ENCODE measurements at places on chromosomes 16 and 17.

DNA sequence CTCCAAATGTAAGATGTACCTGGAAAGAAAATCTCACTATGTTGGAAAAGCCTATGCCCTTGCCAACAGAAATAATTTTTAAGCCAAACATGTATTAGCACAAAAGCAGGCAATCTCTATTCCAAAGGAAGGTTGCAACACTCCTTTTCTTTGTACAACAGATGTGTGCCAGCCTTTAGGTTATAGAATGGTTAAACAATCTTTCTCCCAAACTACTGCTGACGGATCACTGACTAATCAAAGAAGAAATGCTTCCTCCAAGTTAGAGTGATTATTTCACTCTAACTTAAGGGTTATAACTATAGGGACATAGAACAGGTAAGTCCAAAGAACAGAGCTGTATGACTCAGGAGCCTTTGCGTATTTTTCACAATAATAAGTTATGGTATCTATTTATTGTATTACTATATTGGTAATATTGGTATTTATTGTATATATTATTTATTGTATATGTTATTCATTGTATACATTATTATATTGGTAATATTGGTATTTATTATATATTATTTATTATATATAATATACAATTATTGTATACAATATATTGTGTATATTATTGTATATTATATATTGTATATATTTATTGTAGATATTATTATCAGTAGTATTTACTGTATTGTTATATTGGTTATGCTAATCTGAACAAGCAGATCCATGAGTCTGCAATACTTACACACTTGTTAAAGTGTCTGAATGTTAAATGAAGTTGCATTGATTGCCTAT lies 36.7 kb upstream of the ABCA5 start:
- no peak for DNase-seq

DNA sequence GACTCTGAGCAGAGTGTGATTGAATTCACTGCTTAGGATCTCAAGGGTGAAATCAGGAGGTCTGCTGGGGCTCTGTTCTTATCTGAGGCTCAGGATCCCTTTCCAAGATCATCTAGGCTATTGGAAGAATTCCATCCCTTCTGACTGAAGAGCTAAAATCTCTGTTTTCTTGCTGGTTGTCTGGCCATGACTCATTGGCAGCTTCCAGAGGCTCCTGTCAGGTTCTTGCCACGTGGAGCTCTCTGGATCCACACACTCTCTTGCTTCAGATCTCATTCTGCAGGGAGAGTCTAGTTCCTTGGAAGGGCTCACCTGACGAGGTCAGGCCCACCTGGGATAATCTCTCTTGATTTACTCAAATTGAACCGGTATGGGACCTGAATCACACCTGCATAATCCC lies 930.7 kb downstream of the CDH8 start:
- DNase-seq, result no peak

DNA sequence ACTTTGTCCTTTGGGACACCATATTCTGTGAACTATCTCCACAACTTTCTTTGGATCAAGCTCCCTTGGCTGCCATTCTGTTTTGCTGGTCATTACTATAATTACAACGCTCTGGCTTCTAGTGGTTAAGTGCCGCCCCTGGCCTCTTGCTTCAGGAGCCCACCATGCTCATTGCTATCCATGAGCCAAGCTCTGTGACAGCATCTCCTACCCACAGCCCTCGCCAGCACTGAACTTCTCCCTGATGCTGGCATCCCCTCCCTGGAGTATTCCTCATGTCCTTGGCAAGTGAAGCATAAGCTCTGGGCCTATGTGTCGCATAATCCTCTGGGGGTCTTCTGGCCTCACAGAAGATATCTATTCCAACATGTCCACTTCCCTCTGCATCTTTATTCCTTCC lies 60.6 kb upstream of the DHX40 start:
- no peak for DNase-seq

GRCh38 chr17:74641224-74641957 lies 17.9 kb upstream of the CD300E start:
- DNase-seq, result no peak

DNA sequence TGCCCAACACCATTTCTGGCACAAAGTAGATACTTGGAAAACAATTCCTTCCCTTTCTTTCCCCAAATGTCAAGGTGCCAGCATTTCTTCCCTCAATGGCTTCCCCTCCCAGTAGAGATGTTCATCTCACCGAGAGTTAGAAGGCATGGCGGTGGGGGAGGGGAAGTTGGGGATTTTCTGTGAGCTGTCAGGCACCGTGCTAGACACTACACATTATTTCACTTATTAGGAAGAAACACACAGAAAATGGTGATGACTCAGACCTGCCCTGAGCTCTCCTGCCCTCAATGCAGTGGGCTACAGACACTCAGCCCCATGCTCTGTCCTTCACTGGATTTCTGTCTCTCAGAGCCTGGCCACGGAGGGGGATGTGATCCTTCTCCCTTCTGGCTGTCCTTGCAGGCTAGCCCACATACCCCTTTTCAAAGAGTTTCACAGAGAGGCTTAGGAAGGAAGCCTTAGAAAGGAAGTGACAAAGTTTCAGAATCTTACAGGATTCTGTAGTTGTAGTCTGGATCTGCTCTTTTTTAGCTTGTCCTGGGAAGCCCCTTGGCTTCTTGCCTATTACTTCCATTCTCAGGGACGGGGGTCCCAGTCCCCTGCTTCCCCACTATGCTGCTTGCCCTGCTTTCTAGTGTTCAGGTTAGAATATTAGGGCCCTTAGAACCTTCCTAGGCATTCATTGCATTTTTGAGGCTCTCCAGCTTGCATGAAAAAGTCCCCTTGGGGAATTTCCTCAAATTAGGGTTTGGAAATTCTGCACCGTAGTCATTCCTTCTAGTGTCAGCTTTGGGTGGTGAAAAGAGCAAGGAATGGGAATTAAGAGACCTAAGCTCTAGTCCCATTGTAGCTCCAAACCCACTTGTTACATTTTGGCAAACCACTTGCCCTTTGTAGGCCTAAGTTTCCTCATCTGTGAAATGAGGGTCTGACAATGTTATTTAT lies 12.2 kb upstream of the CCL5 start:
- DNase-seq, result no peak

DNA sequence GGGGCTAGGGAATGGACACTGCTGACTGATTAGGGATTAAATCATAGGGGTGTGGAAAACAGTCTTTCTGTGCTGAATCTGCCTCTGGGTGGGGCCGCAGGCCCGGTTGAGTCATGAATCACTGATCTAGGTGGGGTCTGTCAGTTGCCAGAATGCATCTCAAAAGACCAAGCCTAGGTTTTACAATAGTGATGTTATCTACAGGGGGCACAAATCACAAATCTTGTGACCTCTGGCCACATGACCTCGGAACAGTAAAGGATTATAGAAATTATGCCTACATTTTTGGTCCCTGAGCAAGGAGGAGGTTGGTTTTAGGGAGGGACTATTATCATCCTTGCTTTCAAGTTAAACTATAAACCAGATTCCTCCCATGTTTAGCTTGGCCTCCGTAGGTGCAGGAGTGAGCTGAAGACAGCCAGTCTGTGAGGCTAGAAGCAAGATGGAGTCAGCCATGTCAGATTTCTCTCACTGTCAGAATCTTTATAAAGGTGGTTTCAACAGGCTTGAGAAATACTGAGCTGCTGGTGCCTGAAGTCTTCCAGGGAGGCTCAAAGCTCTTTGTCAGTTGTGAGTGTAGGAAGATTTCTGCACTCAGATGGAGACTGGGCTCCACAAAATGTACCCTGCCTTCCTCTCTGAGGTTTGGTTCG lies 12.9 kb downstream of the GNGT2 start:
- DNase-seq, result no peak

GRCh38 chr17:65559461-65559803 lies 2.0 kb downstream of the AXIN2 start:
- no peak for DNase-seq

DNA sequence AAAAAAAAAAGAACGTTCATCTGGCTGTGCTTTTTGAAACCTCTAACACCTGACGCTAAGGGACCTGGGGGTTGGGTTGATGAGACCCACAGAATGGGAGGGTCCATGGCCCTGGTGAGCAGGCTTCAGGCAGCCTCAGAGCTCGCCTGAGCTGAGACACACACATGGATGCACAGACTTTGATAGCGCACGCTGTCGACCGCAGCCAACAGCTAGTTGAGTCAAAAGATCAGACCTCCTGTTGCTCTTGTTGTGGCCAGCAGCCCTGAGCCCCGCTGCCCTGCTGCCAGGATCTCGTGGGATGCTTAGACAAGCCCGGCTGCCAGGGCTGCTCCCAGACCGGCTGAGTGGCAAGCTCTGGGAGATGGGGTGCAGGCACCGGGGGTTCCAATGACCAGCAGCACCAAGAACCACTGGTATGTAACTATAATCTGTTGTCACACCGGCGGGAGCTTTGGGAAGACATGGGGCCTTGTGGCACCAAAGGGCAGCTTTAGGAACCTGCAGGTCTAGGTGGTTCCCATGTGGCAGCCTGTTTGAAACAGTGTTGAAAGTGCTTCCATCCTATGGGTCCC lies 20.0 kb upstream of the MEAK7 start:
- DNase-seq, result no peak

DNA sequence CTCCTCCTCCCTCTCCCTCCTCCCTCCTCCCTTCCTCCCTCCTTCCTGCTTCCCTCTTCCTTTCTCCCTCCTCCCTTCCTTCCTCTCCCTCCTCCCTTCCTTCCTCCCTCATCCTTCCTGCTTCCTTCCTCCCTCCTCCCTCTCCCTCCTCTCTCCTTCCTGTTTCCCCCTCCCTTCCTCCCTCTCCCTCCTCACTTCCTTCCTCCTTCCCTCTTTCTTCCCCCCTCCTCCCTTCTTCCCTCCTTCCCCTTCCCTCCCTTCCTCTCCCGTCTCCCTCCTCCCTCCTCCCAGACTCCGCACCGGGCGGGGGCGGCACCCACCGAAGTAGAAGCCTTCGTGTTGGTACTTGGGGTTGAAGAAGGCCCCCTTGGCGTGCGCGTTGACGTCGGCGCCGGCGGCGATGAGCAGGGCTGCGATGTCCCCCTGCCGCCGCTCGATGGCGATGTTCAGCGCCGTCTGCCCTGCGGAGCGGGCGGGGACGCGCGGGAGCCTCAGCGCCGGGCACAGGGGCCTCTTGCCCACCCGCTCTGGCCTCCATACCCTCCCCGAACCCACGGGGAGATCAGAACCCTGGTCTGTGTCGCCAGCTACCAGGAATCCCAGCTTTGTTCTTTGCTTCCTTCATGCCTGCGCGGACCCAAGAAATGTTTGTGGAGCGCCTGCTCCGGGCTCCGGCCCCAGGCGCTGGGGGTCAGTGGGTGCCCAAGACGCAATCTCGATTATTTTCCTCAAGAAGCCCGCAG lies 22.2 kb downstream of the TRPV3 start:
- no peak for DNase-seq

DNA sequence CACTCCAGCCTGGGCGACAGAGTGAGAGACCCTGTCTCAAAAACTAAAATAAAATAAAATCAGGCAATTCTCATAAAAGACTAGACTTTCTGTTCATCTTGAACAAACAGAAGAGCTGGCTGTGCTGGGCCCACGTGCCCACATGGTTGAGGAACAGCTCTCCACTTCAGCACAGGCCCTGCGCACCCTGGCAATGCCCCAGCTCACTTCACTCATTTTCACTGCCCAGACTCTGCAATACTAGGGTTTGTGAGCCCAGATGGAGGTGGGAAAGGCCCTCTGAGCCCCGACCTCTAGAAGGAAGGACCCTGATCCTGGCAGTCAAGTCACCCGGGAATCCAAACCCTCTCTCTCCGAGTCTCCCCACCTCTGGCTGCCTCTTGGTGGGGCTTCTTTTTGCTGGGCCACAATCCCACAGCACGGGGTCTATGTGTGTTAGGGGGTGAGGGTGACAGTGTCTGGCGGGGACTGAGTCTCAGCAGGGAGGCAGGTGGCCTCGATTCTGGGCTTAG lies 14.8 kb downstream of the MYLK3 start:
- no peak for DNase-seq

- no peak for DNase-seq
These were observed 34.8 kb upstream of the CIBAR2 start for GRCh38 chr16:85146922-85147651.

DNA sequence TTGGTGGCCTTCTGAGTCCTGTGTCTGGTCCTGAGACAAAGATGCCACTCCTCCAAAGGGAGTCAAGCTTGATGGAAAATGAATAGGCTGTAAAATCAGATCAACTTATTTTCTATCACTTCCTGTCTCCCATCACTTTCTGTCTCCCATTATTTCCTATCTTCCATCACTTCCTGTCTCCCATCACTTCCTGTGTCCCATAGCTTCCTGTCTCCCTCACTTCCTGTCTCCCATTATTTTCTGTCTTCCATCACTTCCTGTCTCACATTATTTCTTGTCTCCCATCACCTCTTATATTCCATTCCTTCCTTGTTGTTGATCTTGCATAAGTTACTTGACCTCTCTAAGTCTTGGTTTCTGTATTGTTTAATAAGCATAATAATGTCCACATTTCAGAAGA lies 418.5 kb upstream of the EEF2KMT start:
- DNase-seq, result no peak

GRCh38 chr16:56226187-56226586 lies 34.9 kb downstream of the GNAO1 start:
- no peak for DNase-seq

DNA sequence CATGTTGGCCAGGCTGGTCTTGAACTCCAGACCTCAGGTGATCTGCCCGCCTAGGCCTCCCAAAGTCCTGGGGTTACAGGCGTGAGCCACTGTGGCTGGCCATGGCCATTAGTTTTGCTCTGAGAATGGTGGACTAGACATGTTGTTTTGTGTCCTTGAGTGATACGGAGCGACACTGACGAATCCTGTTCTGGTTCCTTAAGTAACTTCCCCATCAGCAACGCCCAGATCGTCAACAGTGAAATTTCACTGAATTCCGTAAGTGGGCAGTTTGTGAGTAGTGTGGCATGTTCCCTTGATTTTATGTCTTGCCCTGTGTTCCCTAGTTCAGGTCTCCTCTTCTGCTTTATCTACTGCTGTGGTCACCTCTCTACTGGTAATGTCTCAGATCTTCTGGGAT lies 67.4 kb downstream of the SNX29 start:
- no peak for DNase-seq

DNA sequence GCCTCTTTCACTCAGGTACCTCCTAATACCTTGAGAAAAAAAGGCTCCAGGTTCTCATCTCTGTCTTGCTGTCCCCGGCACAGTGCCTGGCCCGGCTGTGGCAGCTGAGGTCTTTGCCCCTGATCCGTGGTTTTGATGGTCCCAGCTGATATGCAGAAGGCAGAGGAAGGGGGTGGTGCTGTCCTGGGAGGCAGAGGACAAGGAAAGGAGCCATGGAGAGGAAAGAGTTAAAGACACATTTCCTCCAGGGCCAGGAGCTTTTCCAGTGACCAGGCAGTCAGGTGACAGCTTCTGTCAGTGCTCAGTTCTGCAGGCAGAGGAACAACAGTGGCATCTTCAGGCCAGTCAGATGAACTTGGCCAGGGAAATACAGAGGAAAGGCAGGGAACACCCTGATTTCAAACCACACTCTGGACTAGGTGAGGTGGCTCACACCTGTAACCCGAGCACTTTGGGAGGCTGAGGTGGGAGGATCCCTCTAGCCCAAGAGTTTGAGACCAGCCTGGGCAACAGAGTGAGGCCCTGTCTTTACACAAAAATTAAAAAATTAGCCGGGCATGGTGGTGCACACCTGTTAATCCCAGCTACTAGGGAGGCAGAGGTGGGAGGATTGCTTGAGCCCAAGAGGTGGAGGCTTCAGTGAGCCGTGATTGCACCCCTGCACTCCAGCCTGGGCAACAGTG lies 3.3 kb upstream of the COG1 start:
- DNase-seq, result no peak

Data from HFF-Myc (cell line).